NCI-H1048 (cell line): ENCODE measurements at places on chromosomes 11 and 22.

- DNase-seq: no peak
Measured at GRCh38 chr22:36334081-36334820, 53.5 kb downstream of the MYH9 start.

DNA sequence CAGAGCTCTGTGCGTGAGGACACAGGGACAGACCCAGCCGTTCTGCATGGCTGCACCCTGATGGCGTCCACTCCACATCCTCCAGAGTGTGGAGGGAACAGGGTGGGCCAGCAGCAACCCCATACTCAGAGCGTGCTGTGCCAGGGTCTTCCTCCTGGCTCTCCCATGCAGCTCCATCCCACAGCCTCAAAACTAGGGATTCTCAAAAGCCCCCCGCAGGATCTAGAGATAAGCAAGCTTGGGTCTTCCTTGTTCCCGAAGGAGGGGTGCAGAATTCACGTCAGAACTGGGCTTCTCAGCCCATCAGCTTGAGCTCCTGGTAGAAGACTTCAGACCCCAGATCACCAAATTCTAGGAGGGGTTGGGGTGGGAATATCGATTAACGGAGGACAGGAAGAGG lies 858.8 kb downstream of the TBC1D22A start:
- no peak for DNase-seq

GRCh38 chr11:61103851-61104423 lies 1.6 kb downstream of the CD5 start:
- no peak for DNase-seq

DNA sequence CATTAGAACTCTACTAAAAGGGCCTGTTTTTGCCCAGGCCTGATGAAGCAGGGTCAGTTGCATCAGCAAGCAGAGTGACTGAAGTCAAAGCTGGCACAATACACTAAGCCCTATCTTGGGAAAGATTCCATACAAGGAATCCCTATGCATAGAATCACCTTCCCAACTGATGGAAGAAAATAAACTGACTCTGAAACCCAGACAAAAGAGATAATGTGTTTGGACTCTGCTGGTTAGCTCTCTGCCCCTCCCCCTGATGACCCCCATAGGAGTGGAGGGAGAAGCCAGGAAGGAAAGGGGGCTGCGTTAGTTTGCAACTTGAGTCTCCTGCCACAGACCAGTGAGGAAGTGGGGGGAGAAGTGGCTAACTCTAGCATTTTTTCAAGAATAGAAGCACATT lies 32.9 kb downstream of the GALNT18 start:
- DNase-seq: no peak

GRCh38 chr22:26968859-26969523 lies 311.6 kb downstream of the MIAT start:
- no peak for DNase-seq

DNA sequence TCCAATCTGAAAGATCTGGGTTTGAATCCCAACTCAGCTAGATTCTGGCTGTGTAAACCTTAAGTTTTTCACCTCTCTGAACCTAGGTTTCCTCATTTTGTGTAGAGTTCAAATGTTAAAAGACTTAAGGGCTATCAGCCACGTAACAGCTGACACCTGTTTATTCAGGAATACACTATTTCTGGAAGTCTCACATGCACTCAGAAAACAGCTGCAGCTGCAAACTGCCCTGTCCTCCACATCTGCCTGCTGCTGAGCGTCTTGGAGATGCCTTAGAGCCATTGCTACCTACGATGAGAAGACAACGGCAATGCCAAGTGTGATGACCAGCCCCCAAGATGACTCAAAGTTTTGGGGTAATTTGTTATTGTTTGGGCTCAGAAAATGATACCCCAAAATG lies 6.7 kb upstream of the TRIM44 start:
- no peak for DNase-seq

GRCh38 chr11:83819931-83820549 lies 533.9 kb upstream of the CCDC90B start:
- peak; percentile 29 for DNase-seq

GRCh38 chr11:69509846-69510390 lies 28.5 kb downstream of the LINC01488 start:
- no peak for DNase-seq

DNA sequence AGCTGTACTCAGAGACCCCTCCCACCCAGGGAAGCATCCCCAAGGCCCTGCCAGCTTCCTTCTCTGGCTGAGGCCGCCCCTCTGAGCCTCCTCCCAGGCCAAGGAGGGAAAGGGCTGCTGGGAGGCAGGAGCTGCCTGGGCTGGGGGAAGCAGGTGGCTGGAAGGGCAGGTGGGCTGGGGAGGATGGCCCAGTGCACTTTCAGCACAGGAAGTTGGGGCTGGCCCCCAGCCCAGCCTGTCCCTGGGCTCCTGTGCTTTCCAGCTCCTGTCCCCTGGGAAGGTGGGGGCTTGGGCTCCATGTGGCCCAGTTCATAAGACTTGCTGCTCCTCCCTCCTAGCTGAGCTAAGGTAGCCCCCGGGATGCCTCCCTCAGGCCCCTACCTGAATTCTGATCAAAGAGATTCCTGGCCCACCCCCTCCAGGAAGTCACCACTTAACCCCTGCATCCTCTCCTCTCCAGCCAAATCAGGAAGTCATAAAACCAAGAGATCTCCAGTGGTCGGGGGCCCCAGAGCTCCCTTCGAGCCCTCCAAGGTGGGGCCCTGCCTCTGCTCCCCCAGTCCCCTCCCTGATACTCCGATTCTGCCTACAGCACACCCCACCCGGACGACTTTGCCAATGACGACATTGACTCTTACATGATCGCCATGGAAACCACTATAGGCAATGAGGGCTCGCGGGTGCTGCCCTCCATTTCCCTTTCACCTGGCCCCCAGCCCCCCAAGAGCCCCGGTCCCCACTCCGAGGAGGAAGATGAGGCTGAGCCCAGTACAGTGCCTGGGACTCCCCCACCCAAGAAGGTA lies 4.9 kb downstream of the PPP1CA start:
- DNase-seq: no peak

DNA sequence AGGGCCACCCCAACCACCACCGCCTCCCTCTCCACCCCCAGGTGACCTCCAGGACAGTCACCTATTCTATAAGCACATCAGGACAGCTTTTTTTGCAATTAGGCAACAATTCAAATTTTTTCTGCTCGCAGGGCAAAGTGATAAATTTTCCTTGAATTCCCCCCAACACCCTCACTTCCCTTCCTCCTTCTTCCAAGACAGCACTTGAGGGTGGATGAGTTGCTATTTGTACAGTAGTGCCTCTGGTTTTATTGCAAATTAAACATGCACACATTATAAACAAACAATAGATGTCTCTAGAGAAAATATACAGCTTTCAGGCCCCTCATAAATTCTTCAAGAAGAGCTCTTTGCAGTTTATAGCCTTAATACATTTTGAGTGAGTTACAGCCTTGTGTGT lies 80.9 kb upstream of the USP47 start:
- DNase-seq: no peak

- DNase-seq: no peak
Measured at GRCh38 chr11:4048340-4048739, 46.3 kb upstream of the RRM1 start.

DNA sequence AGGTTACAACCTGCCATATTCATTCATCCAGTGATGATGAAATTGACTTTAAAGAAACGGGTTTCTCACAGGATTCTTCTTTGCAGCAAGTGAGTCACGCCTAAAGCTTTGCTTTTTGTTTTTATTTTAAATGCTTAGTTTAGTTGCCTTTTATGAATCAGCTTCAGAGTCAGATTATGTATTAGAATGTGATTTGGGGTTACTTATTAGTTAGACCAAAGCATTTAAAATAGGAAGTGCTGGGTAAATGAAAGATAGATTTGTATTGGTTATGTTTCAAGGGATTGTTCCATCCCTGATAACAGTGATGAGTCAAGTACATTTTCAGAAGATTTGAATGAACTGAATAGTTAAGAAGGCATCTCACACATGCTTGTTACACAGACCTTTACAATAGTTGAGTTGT lies 101.3 kb upstream of the GAL start:
- DNase-seq: no peak

DNA sequence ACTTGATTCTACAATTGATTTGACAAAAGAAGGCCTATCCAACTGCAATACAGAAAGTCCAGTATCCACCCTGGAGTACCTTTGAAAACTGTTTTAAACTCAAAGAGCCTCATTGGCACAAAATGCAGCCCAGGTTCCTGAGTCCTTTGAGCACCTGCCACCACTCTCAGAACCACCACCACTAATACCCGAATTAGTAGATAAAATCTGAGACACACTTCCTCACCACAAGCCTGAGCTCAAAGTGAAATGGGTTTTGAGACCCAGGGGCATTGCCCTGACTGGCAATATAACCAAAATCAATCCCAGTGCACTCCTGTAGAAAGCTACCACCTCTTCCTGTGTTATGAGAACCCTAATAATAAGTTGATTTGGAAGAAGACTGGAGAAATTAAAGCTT lies 215.7 kb downstream of the CSNK2A3 start:
- DNase-seq: no peak

- no peak for DNase-seq
Measured at GRCh38 chr22:26170795-26171580, 1.7 kb downstream of the SEZ6L start.

DNA sequence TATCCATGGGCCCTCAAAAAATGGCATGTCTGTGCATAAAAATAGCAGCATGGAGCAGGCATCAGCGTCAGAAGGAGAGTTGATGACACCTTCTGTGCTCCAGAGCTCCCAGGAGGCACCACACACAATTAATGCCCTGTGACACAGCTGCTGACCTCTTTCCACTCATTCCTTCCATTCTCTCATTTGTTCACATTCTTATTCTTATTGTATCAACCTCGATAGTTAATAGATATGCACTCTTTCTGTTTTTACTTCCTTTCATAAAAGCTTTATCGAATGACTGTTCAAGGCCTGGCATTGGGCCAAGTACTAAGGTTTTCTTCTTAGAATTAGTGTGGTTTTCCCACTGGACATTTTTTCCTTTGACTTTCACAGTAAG lies 266.0 kb upstream of the MTNR1B start:
- DNase-seq: no peak

DNA sequence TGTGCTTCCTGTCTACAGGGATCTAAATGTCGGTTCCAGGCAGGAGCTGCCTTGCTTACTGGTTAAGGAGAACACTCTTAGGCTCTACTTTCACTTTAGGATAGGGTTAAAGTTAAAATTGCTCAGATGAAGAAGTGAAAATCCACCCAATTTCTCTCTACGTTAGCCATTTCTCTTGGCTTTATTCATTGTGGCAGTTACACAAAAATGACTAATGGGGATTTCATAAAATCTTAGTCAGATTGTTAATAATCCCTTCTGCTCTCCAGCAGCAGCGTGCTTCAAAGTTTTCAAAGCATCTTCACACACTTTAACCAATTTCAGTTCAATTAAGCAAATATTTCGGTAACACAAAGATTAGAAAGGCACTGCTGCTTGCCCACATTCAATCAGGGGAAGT lies 58.4 kb upstream of the RCN1 start:
- no peak for DNase-seq

GRCh38 chr11:119380827-119381180 lies 686 bp downstream of the USP2 start:
- DNase-seq: no peak

DNA sequence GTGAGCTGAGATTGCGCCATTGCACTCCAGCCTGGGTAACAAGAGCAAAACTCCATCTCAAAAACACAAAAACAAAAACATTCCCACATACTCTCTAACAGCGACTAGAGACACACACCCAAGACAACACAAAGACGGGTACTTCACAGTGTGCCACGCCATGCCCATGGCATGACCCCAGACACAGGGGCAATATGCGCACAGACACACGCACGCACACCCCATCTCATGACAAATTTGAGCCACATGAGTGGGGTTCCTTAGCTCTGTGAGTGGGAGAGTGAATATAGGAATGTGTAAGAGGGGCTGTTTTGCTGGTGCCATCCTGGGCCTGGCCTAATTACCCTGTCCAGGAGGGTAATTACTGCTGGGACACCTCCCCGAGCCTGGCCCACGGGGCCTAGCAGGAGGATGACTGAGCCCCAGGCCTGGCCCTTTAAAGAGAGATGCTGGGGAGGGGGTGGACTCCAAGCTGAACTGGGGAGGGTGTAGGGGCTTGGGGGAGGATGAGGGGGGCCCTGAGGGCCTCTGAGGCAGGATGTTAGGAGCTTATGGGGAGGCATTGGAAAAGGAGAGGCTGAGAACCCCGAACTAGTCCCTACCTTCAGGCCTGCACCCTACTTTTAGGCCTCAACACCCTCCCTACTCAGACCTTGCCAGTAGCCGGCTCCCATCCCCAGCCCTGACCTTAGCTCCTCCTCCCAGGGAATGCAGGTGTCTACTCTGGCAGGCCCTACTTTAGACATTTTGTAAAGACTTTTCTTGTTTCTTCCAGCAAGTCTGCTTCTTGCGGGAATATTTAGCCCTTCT lies 1.5 kb downstream of the LTBP3 start:
- DNase-seq: no peak

GRCh38 chr11:129451524-129451923 lies 75.9 kb downstream of the BARX2 start:
- DNase-seq: no peak

DNA sequence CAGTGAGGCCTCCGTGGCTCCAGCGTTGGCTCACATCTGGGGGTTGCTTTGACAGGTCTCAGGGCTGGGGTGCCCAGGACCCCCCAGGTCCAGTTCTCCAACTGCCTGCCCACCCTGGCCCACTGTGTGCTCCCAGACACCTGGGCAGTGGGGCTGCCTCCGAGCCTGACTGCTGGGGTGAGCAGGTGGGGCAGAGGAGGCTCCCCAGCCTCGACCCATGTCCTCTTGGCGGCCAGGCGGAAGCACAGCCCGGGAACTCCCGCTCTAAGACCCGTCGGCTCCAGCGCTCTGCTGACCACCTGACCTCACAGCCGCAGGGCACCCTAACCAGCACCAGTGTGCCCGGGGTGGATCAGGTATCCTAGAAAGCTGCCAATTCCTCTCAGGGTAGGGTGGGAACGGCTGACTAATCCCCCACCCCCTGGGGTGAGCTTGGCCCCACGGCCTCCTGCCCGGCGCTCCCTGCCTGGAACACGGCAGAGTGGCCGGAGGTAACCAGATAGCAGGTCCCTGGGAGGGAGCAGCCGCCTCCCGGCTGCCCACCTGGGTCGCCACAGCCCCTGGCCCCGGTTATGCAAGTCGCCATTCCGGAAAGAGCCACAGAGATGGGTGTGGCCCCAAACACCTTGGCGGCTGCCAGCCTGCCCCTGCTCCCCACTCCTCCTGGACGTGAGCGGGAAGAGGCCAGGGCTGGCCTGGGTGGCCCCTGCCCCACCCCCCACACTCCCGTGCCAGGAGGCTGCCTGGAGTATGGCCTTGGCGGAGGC lies 19.2 kb upstream of the MUC5B start:
- DNase-seq: no peak

- no peak for DNase-seq
Measured at GRCh38 chr11:80371931-80372330, 931.1 kb upstream of the TENM4 start.

DNA sequence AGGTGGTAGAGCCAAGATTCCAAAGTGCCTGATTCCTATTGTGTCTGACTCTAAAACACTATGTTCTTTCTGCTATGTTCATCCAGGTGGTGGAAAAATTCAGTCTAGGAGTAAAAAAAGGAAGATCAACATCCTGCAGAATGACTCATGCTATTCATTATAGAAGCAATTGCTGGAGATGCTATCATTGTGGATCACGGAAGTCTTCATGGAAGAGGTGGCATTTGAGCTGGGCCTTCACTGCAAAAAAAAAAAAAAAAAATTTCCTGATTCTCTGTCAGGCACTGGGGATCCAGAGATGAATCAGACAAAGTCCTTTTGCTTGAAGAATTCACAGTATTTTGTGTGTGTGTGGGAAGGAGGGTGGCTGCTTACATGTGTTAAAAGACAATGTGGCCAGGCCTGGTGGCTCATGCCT lies 1.4 kb upstream of the UVRAG start:
- no peak for DNase-seq

- no peak for DNase-seq
Measured at GRCh38 chr22:20664594-20664959, 109.3 kb upstream of the SERPIND1 start.

GRCh38 chr22:17764036-17764435 lies 10.2 kb downstream of the BID start:
- DNase-seq: no peak
